Sciatic nerve (tissue), 2 donors: ENCODE measurements at places on chromosomes 2 and 18. TPM values are rescaled to one million over a fixed set of nuclear protein-coding genes. Genes with fewer than 3 reads are reported as not detected.
A peak's percentile ranks its signal among the peaks of the same experiment; 100 is the strongest.

Gene DCDC2C
- 4.6 TPM for total RNA-seq

Gene ANO7
- 3.8 TPM for total RNA-seq

Gene SLC14A1
- 5.5 TPM for total RNA-seq

Gene PRKD3
- 57.2 TPM for total RNA-seq

Gene KIF1A
- 123 TPM for total RNA-seq

Gene FBXO48
- 2.1 TPM for total RNA-seq

Gene SPATA3
- not detected for total RNA-seq

DNA sequence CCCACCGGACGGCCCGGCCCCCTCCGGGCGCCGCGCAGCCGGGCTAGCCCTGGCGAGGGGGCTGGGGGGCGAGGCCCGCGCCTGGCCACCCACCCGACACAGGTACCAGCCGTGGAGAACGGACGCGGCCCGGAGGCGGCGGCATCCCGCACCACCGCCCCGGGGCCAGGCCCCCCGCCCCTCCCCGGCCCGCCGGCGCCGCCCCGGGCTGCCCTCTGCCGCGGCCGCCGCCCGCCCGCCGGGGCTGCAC lies 405 bp downstream of the SOS1 start:
- no peak for DNase-seq

GRCh38 chr18:50662775-50663383 lies 103.0 kb downstream of the MAPK4 start:
- no peak for DNase-seq

- no peak for DNase-seq
Measured at GRCh38 chr2:215454519-215455246, 18.8 kb upstream of the FN1 start.

- DNase-seq, result no peak
Measured at GRCh38 chr18:53861185-53861584, 363.3 kb downstream of the MBD2 start.

DNA sequence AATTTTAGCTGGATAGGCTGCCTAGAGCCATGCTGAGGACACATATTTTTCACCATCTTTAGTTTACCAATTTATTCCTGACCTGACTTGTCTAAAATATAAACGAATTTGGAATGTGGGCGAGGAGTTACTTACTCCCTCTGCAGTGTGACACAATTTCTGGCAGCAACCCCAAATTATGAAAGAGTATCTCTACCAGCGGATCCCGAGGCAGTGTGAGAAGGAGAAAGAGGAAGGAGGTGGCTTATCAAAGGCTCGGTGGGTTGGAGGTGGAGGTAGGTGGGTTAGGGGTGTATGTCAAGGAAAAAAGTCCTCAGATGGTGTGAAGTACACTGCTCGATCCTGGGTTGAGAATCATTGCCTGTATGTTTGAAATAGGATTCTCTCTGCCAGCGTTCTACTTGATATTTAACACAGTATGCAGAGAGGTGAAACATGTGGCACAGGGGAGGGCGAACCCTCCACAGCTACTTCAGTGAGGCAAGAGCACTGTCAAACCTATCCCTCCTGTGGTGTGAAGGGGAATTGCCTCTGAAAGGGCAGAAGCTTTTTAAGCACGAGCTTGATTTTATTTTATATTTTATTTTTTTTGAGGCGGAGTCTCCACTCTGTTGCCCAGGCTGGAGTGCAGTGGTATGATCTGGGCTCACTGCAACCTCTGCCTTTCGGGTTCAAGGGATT lies 76.0 kb downstream of the RFTN2 start:
- no peak for DNase-seq

DNA sequence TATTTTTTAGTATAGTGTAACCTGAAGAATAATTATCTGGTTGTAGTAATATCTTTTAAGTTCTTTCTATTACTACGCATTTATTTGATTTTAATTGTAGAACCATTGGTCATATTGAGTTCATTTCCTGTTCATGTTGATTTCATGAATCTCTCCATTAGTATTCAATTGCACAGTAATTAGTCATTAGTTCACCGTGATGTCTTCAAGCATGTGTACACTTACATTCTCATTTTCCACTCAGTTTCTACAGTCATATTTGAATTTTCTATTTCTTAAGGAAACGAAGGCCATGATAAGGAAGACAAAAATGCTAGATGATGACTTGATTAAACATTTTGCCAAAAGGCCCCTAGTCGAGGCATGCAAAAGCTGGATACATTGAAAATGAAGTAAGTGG lies 333.7 kb upstream of the FANCL start:
- no peak for DNase-seq

- peak; percentile 46 for DNase-seq
Measured at GRCh38 chr2:71620116-71620515, 166.8 kb downstream of the DYSF start.

DNA sequence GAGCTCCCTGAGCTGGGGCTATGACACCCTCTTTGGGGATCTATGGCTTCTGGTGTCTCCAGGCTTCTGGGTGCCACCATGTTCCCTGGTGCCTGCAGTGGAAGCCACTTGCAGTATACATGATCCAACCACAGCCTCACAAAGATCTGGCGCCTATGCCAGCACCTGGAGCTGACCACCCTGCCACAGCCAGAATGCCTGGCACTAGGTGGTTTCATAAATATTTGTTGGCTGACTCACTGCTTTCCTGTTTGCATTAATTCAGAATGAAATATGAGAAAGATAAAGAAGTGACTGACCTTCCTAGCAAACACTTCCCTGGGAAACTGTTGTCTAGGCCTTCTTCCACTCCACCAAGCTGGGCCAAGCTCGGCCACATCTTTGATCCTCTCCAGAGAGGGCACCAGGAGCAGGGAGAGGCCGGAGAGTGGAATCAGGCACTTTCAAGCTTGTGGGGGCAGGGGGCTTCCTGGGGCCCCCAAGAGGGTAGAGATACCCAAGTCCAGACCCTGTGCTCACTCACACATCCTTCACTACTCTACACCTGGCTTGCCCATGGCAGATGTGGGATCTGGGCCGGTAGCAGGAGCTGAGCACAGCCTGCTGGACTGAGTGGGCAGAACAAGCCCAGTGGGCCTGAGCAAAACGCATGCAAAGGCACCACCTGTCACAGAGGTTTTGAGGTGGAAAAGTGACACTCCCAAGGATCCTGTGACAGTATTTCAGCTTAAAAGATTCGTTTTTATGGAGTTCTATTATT lies 565.7 kb downstream of the SLC4A3 start:
- no peak for DNase-seq

GRCh38 chr2:156189143-156189542 lies 143.4 kb downstream of the NR4A2 start:
- no peak for DNase-seq

- no peak for DNase-seq
Measured at GRCh38 chr18:59907660-59908059, 7.9 kb downstream of the PMAIP1 start.

DNA sequence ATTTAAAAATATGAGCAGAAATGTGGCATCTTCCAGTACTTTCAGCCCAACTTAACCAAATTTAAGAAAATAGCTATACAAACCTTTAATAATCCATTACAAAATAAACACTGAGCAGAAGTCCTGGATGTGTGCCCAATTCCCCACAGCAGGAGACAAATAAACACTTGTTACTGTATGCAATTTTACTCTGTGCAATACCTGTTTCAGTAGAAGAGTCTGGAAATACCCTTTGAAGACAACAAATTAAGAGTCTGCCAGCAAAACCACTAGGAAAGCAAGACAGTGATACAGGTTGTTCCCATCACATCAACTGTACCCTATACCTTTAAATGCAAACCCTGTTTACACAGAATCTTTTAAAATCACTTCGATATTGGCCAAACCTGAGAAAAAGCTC lies 41.4 kb upstream of the RNU4ATAC start:
- DNase-seq, result no peak

GRCh38 chr2:88190808-88191721 lies 20.9 kb downstream of the THNSL2 start:
- DNase-seq, result no peak

- DNase-seq, result no peak
Measured at GRCh38 chr2:49924044-49924817, 769.9 kb upstream of the FSHR start.

DNA sequence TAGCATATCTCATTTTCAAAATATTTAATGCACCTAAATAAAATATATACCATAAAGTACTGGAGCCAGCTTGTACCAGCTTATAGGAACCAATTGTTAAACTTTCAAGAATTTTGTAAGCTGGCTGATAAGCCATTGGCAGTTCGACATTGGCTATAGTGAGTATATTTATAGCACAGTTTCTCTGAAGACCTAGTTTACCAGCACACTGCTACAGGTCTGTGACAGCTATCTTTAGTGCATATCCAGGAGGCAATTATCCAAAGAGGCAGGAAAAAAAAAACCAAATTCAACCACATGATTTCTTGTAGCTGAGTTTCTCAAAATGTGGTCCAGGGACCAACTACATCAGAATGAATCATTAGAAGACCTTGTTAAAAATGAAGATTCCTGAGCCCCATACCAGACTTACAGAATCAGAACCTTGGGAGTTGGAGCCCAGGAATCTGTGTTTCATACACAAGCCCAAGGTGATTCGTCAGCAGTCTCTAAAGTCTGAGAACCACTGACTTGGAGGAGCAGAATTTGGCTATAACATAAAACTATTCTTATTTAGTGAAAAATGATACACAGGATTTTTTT lies 279.0 kb upstream of the NRP2 start:
- no peak for DNase-seq

DNA sequence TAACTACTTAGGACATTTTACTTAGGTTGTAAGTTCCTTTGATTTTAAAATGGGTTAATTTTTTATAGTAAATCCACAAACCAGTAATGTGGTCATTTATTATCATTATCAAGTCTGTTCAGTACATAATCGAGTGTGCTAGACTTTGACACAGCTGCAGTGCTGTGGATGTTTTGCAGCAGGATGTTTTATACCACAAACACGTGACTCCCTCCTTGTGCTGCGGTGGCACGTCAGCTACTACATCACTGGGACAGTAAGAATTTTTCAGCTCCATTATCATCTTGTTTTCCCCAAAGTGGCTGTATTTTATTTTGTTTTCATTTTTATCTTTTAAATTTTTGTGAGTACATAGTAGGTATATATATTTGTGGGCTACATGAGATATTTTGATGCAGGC lies 70.0 kb downstream of the ATP9B start:
- DNase-seq, result no peak

DNA sequence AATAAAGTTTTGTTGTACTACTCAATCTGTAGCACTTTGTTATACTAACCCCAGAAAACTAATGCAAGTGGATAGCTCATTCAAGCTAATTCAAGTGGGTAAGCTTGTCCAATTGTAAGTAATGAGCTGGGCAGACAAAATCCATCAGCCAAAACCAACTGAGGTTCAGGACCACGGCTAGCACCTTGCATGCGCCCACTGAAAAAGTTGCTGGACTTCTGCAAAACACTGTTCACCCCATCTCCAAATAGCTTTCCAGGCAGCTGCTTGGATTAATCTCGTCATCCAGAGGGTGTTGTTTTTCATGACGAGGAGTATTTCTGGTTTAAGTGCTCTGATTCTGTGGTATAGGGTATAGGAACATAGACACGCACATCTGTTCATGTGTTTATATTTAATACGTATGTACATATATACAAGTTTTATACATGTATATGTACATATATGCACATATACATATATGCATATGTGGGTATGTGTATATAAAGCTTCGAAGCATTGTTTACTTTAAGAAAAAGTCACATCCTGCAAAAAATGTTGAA lies 307.5 kb downstream of the GALR1 start:
- DNase-seq, result no peak

DNA sequence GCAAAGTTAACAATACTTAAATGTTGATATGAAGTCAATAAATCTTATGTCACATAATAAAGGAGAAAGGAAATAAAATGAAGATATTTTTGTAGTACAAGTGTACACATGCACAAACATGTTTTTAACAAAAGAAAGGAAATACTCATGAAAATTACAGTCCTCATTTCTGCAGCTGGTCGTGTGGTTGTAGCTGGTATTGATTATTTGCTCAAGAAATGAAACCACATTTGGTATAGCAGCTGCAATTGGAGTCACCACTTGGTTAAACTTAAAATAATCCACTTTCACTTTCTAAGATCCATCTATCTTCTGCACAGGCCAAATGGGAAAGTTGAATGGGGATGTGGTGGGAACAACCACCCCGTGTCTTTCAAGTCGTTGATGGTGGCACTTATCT lies 580.5 kb upstream of the NRXN1 start:
- no peak for DNase-seq

DNA sequence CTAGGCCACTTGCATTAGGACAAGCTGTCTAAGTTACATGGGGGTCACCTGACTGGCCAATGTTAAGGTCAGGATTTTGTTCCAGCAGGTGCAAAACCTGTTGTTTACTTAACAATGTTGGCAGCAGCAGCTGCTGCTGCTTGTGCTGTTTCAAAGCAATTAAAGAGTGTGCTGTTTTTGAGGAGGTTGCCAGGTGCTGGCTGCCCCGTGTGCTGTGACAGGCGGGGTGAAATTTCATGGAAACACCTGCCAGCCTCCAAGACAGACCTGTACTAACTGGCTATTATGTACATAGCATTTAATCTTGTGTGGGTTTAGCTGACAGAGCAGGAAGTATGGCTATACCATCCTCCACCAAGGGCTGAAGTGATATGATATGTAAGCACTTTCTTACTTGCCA lies 224.9 kb downstream of the ASXL3 start:
- no peak for DNase-seq

GRCh38 chr2:180255981-180256380 lies 248.9 kb upstream of the CWC22 start:
- DNase-seq, result no peak

GRCh38 chr18:79625195-79625923 lies 54.2 kb upstream of the CTDP1 start:
- DNase-seq, result peak; percentile 57
